ENCODE measurements at places on chromosomes 7 and 10.

- no peak for DNase-seq
Observed at GRCh38 chr7:158946771-158947170, 90.4 kb downstream of the DYNC2I1 start.

DNA sequence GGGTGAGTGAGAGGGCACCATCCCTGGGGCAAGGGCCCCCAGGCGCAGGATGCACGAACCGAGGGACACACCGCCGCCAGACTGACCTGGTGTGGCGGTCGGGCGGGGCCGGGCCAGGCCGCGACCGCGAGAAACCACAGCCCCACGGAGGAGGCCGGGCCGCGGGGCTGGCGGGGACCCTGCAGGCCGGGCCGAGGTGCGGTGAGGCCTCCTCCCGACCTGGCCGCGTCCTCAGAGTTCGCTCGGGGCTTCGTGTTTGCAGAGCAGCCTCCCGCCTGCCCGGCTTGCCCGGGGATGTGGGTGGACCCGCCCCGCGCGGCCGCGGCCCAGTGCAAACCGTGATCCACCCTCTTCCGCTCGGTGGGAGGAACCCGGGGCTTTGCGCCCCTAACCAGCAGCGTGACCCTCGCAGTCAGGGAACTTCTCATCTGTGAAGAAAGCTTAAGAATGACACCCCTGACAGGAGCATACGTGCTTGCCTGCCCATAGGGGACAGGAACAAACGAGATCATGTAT, 20.6 kb upstream of the HOXA13 start:
- DNase-seq: no peak

- DNase-seq: peak; percentile 19
Observed at GRCh38 chr10:43188702-43189101, 50.5 kb downstream of the CSGALNACT2 start.

GRCh38 chr10:107692072-107692471, 527.6 kb upstream of the SORCS1 start:
- DNase-seq: no peak

DNA sequence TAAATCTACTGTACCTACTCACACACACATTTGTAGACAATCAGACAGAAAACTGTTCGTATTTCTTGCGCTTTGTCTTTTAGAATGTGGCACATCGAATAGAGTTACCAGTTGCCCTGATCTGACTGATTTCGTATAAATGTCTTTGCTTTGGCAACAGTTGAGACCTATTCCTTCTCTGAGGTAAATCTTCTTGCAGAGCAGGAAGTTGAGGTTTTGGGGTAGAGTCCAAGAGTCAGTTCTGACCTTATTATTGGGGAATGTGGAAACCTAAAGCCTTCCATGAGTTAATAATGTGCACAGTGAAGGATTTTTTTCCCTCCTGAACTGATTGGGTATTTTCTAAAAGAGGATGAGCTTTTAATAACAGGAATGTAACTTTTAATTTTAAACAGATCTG, 135.3 kb downstream of the KIAA1217 start:
- no peak for DNase-seq

GRCh38 chr10:131187926-131188325, 123.6 kb downstream of the TCERG1L start:
- no peak for DNase-seq

GRCh38 chr7:51031791-51032515, 249.3 kb upstream of the GRB10 start:
- DNase-seq: no peak

- DNase-seq: no peak
Observed at GRCh38 chr10:110695539-110695886, 51.4 kb downstream of the RBM20 start.

- no peak for DNase-seq
Observed at GRCh38 chr10:6997509-6997908, 413.3 kb downstream of the SFMBT2 start.

DNA sequence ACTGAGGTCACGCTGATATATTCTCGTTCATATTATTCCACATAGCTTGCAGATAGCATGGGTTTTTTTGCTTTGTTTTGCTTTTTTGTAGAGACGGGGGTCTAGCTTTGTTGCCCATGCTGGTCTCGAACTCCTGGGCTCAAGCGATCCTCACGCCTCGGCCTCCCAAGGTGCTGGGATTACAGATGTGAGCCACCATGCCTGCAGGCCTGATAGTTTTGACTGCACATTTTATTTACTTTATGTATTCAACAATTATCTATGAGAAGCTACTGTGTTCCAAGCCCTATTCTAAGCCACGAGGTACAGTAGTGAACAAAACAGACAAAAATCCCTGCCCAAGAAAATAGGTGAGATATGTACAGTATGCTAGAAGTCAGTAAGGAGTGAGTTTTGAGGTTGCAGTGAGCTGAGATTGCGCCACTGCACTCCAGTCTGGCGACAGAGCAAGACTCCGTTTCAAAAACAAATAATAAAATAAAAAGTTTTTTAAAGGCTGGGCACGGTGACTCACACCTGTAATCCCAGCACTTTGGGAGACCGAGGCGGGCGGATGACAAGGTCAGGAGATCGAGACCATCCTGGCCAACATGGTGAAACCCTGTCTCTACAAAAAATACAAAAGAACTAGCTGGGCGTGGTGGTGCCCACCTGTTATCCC, 1.3 kb upstream of the YWHAG start:
- DNase-seq: no peak

DNA sequence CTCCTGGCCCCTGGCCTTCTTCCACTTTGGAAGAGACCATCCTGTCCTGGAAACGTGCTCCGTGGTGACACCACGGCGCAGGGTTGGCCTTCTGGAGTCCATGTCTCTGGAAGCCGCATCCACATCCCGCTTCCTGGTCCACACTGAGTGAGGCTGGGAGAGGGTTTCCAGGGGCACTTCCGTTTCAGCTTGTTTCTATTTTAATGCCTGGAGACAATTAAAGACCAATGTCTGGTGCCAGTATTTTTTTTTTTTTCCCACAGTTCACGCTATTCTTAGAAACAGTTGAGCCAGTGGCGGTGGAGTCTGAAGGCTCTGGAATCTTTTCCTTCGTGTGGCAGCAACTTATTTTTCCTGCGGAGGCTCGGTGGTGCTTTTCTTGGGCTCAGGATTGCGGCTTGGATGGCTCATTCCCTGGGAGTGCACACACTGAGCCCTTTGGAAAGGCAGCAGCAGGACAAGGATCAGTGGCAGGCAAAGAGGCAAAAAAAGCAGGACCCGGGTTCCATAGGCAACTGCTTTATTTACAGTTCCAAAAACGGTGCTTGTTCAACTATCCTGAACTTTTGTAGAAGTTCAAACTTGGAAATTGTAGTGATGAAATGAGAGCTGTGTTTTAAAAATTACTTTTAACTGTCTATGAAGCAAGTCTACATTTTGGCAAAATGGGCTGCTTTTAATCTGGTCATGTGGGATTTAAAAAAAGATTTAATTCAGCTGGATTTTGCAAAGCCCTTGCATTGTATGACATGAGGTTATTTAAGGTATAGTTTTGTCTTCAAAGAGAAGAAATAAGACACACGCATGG, 202.8 kb downstream of the BAMBI start:
- DNase-seq: no peak

DNA sequence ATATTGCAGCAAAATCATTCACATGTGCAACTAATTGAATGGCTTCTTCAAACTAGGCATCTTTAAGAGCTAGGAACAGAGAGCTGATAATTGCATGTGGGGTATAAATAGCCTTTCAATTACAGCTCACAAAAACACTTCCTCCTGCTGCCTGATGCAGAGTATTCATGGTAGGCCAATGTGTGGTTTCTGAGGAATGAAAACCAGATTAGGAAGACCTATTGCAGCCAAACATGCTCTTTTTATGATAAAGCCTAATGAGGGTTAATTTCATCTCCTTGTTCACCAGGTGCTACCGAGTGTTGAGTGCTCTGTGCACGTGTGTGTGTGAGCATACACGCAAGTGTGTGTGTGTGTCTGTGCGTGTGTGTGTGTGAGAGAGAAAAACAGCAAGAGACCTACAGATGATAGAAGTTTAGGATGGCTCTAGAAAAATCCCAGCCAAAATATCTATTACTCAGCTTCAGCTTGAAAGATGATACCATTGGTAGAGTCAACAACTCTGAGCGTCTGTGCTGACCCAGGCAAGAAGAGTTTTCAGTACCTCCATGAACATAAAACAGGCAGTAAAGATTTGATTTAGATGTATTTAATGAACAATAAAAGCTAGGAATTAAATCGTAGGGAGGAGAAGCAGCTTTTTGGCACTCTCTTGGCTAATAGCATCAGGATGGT, 448.5 kb upstream of the ANKRD30A start:
- DNase-seq: no peak

DNA sequence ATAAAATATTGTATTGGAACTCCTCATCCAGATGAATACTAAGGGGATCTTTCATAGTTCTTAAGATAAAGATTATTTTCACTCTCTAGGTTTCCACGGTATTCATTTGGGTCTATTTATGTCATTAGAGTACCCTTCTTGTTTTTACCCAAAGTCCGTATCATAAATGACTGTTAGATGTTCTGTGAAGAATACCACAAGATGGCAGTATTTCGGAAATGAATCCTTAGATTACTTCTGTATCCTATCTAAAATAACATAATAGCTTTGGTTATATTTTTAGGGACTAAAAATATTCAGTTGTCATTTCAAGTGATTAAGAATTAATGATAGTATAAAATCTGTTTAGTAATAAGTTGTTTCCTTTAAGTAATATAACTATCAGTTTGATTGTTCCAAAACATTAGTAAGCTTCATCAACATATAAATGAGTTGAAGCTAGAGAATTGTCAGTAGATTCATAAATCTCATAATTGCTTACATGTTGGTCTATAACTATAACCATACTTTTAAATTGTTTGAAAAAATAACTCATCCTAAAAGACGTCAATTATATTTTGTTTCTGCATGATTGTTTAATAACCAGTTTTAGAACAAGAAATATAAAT, 337.5 kb upstream of the KCND2 start:
- no peak for DNase-seq

- no peak for DNase-seq
Observed at GRCh38 chr7:120720317-120720716, 137.6 kb downstream of the TSPAN12 start.

DNA sequence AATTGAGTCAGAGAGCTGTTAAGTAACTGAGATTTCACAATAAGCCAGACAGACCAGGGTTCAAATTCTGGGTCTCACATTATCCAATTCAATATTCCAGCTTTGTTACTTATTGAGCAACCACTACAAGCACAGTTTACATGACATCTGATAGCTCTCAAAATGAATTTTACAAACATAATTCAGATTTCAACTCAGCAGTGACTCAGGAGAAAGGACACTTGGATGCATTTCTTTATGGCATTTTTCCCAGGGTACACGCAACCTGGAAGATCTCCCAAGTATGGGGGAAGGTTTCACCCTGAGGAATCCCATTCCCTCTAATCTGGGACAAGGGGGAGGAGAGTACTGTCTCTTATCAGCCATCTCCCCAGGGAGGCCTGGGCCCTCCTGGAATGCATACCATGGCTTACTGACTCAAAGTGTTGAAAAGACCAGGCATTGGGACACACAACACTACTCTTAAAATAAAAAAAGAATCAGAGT, 102.4 kb downstream of the CFTR start:
- DNase-seq: no peak

DNA sequence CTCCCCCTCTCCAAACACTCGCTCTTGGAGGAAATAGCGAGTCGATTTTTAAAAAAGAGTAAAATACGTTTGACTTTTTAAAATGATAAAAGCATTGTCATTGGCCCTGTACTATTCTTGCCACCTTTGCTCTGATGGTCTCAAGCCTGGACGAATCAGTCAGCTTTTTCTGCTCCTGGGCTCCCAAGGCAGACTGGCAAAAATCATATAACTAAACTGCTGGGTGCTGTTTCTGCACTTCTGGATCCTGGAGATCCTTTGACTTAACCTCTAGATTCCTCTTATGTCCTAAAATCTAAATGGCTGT, 1.8 kb downstream of the TPST1 start:
- DNase-seq: no peak

GRCh38 chr10:30034433-30035137, 24.8 kb downstream of the JCAD start:
- no peak for DNase-seq

- no peak for DNase-seq
Observed at GRCh38 chr10:72407471-72407870, 52.8 kb upstream of the DNAJB12 start.

GRCh38 chr10:80506189-80506575, 31.5 kb upstream of the SH2D4B start:
- no peak for DNase-seq

GRCh38 chr10:92760609-92761008, 70.9 kb downstream of the HHEX start:
- DNase-seq: no peak

DNA sequence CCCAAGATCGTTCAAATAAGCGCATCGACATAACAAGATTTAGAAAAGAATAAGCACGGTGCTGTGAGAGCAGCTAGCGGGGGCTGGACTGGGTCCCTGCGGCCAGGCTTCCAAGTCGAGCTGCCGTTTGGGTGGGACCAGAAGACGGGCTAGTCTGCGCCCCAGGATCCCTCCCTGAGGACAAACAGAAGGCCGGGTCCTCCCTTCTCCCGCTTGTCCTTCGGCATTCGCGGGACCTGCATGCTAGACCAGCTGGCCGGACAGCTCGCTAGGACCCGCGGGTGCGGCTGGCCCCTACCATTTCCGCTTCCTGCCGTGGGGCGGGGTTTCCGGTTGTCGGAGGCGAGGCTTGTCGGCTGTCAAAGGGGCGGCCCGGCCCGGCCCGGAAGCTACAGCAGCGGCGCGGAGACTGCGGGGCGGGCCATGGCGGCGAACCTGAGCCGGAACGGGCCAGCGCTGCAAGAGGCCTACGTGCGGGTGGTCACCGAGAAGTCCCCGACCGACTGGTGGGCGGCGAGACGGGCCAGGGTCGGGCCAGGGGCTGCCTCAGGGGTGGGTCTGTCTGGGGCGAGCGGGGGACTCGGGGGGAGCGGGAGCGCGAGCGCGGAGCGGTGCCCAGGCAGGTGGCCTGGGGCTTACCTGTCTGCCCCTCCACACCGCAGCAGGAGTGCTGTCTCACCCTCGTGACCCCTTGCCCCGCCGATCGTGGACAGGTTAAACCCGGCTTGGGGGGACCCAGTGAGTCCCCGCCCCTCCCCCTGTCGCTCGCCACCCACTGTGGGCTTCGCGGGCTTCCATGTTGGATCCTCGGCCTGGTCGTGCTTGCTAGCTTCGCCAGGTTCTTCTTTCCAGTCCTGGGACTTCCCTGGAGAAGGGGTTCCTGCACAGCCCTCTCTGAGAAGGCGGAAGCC, at the start of gene DBNL:
DBNL (plus strand) TSS at position 388 of the 911 bp plus-strand sequence; CDS start at position 424, 36 bp downstream.
- peak; percentile 82 for DNase-seq

DNA sequence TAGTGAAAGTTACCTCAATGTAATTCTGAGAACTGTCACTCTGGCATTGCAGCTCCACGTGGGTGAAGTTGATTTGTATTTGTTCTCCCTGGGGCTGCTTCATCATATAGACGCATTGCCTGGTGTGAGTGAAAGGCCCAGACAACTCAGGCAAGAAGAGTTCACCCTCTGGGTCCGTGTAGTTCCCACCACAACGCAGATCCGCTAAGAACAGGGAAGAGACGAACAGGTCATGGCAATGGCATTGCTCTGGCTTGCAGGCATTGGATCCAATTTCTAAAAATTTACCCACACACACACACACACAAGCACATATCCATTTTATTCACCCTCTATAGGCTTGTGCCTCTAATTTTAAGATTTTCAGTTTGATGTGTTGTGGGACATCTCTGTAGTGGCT, 45.4 kb downstream of the CUBN start:
- DNase-seq: no peak

- no peak for DNase-seq
Observed at GRCh38 chr7:103679151-103680132, 233.4 kb upstream of the SLC26A5 start.

Data from stimulated activated naive CD8-positive, alpha-beta T cell treated with anti-CD3 and anti-CD28 coated beads, Interleukin-15, amount 100 ng/mL, for 72 hours (primary cell).